ENCODE measurements at places on chromosomes 3 and 15.

GRCh38 chr3:30320392-30320791 is 286.0 kb upstream of the TGFBR2 start:
- no peak for DNase-seq

DNA sequence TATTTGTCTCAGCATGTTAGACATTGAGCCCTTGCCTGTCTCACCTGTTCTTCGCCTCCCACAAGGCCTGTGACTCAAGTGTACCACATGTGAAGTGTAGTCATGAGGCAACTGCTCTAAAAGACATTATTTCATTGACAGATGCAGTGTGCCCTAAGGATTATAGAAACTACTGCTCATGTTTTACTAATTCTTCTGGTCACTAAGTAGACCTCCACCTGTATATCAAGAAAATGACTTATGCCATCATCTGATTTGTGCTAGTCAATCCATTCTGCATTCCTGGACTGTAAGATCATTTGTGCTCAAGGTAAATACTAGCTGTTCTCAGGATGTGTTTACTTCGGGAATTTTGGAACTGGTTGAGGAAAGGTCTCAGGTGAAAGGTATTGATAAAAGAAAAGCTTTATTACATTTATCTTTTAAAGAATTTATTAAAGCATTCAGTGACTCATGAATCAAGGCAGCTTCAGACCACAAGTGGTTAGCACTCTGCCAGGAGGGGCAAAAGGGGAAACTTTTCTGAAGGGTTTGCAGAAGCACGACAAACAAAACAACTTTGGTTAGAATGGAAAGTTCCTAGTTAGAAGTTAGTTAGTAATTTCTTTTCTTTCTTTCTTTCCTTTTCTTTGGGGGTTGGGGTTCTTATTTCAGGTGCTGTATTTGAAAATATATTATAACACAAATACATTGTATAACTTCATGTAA is 465.3 kb upstream of the CBLB start:
- no peak for DNase-seq

DNA sequence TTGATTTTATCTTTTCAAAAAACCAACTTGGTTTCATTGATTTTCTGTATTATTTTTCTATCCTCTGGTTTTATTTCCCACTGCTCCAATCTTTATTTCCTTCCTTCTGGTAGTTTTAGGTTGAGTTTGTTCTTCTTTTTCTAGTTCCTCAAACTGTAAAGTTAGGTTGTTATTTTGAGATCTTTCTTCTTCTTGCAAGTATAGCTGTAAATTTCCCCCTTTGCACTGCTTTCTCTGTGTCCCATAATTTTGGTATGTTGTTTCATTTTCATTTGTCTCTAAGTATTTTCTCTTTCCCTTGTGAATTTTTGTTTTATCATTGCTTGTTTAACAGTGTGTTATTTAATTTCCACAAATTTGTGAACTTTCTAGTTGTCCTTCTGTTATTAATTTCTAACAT is 120.0 kb downstream of the PLD1 start:
- DNase-seq = no peak

GRCh38 chr3:10192953-10193691 is 28.4 kb downstream of the IRAK2 start:
- peak; percentile 67 for DNase-seq

GRCh38 chr3:58072052-58072762 is 64.0 kb downstream of the FLNB start:
- DNase-seq = no peak

Data from CD4-positive, alpha-beta T cell treated with Interferon gamma for 1 hour (primary cell).